ENCODE measurements at places on chromosomes 11 and 22.
A peak's percentile ranks its signal among the peaks of the same experiment; 100 is the strongest.

GRCh38 chr11:117529816-117530215, 202.2 kb downstream of the CEP164 start:
- no peak for DNase-seq

GRCh38 chr11:36487619-36488018, 22.5 kb downstream of the TRAF6 start:
- DNase-seq: no peak

GRCh38 chr11:128506999-128507611, 80.3 kb downstream of the ETS1 start:
- peak; percentile 49 for DNase-seq

DNA sequence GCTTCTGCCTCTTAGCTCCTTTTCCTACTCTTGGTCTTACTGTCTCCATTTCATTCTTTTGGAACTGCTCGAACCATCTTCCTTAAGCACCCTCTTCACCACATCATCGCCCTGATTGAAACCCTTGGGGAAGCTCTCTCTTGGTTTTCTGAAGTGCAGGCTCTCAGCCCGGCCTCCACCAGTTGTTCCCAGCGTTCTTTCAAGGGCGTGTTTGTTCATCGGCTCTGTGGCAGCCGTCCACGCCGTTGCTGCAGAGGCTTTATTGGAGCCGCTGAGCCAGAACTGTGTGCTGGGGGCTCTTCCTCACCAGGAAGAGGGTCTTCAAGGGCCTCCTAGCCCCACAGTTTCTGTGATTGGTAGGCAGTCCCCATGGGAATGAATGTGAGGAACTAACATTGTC, 214.1 kb downstream of the TBC1D22A start:
- no peak for DNase-seq

All from right kidney (tissue), 9 donors.